ENCODE measurements at places on chromosomes 16 and 17.
A peak's percentile ranks its signal among the peaks of the same experiment; 100 is the strongest.

GRCh38 chr17:75124819-75125162, 6.8 kb downstream of the NT5C start:
- no peak for DNase-seq

DNA sequence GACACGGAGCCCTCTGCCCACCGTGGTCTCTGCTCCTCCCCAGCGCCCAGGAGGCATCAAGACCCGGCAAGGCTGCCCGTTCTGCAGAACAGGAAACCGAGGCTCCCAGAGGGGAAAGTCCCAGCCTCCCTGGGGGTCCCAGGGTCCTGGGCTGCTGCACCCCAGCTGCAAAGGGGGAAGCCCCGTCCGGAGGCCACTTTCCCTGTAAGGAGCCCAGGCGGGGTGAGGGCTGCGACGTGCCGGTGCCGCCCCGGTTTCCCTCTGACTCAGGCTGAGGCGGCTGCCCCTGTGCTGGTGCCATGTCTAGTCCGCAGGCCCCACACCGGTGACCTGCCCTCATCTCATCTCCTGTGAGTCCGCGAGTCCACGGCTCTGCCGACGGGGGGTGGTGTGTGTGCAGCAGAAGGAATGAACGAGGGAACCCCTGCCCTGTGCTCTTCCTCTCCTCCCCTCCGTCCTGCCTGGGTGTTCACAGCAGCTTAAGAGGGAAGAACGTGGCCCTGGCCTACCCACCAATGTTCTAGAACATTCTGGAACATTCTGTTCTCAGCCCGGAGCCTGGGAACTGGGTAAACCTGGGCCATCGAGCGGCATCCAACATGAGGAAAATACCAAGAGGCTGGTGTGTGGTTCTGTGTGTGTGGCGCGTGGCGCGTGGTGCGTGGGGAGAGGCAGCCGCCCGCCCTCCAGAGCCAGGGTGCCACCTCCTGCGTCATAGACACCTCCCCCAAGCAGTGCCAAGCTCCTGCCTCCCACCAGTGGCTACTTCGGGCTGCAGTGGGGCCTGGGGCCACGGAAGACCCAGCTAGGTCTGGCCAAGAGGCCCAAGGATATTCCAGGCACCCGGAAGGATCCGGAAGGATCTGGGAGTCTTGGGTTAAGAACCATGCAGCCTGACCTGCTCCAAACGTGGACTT, 7.0 kb upstream of the CBFA2T3 start:
- no peak for DNase-seq

DNA sequence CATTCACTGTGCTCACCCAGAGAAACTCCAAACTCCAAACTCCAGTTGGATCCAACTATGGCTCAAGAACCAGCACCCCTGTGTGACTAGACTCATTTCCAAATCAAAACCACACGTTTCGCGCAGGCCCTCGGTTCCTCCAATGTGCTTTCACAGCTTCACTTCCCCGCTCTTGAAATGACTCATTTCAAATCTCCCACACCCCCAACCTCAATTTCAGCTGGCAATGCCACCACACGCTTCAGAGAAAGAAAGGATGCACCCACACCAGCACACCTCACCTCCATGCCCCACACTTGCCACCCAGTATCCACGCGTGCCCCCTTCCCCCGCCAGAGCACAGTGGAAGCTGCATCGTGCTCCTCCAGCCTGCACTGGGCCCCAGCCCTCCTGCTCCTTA, 9.0 kb downstream of the TMEM92 start:
- DNase-seq: no peak

DNA sequence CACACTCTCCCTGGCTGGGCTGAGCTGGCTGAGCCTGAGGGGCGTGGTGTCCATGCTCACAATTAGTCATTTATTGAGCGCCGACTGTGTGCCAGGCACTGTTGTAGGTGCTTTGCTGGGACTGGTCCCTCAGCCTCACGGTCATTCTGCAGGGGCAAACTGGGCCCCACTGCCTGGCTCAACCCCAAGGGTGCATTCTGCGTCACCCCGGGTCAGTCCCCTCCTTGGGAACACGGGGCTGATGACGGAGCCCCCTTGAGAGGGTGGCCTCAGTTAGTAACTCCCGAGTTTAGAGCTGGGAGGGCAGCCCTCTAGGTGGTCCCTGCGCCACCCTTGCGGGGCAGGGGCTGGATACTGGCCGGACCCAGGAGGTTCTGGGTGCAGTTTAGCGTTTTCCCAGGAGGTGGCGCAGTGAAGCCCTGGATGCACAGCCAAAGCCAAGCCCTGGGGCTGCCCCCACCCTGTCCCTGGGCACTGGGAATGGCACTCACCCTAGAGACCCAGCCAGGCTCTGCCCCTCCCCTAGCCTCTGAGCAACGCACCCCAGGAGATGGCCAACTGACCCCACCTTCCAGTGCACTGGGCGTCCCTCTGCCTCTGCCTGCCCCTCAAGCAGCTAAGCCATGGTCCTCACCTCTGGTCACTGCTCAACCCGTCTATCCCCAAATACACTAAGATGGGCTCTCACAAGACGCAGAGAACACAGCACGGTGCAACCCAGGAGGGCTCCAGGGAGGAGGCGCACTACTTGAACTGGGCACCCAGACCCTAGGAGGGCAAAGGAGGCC, 243.2 kb upstream of the GSE1 start:
- DNase-seq: no peak

GRCh38 chr16:1090620-1091587, 5.1 kb downstream of the C1QTNF8 start:
- no peak for DNase-seq

- DNase-seq: no peak
These were observed 15.7 kb downstream of the TMIGD1 start for GRCh38 chr17:30318155-30318554.

DNA sequence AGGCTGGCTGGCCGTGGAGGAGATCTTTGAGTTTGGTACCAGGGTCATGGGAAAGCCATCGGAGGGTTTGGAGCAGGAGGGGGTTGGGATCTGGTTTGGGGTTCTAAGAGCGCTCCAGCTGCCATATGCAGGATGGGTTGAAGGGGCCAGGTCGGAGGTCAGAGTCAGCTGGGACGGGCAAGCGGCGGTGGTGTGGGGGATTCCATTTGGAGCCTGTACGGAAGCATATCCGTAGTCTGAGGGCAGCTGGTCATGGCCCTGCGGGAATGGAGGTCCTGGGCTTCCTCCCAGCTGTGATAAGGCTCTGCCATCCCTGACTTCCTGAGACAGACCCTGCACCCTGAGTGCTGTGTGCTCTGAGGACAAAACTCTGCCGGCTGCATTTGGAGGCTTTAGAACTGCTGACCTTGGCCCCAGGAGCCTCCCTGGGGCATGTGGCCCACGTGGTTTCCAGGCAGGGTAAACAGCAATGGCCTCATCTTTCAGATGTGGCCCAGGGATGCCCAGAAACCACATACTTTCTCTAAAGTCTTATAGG, 46.5 kb downstream of the ATP2C2 start:
- no peak for DNase-seq

DNA sequence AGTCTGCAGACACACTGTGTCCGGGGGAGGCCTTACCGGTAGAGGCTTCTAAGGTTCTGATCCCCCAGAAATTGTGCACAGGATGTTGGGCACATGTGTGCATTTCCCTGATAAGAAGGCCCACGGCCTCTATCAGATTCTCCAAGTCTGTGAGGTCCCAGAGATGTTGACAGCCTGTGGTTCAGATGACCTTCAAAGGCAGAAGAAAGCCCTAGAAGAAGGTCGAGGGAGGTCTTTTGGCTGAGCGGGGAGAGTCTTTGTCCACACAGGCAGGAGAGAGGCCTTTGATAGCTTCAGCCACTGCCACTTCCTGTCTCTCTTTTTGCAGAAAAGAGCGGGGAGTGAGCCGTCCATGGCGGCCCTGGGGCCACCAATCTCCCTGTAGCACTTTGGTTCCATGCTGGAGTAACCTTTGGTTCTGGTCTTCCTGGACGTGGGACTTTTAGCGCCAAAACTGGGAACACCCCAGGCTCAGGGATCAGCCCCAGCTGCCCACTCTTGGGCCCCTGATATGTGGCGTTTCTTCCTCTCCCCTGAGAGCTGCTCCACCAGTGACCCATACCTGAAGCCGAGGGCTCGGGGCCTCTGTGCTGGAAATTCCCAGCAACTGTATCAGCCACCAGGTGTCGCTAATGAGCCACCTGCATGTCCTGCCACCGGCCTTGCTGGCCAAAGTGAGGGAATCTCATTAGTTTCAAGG, 28.1 kb upstream of the LGALS9 start:
- peak; percentile 60 for DNase-seq

- no peak for DNase-seq
These were observed 15.4 kb upstream of the TMEM92 start for GRCh38 chr17:50258647-50259476.

DNA sequence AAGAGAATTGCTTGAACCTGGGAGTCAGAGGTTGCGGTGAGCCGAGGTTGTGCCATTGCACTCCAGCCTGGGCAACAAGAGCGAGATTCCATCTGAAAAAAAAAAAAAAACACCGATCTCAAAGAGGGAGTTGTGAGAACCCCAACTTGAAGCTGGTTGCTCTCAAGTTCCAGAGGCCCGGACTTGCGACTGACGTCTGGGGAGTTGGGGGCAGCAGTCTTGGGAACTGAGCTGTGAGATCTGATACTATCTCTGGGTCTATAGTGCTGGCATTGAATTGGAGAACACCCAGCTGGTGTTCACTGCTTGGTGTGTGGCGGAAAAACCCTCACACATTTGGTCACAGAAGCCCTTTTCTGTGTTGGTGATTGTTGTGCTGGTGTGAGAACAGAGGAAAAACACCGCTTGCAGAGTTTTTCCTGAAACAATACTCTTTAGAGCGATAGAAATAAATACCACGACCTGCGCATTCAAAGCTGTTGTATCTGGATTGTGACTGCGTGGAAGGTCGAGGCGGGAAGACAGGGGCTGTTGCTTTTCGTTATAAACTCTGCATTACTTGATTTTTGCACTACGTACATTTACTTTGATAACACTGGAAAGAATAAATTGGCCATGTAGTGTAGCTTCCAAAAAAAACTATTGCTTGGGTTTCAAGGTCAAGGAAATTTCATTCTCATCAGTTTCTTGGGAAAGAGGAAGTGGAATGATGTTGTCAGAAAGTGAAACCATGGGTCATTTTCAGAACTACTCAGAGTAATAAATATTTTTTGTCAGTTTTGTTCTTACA, 8.8 kb downstream of the SCIMP start:
- no peak for DNase-seq

GRCh38 chr17:45129426-45129939, 2.8 kb downstream of the PLCD3 start:
- no peak for DNase-seq

GRCh38 chr17:36000732-36001109, 632 bp downstream of the CCL15 start:
- no peak for DNase-seq

- no peak for DNase-seq
These were observed 17.2 kb downstream of the NUBP1 start for GRCh38 chr16:10760858-10761257.

DNA sequence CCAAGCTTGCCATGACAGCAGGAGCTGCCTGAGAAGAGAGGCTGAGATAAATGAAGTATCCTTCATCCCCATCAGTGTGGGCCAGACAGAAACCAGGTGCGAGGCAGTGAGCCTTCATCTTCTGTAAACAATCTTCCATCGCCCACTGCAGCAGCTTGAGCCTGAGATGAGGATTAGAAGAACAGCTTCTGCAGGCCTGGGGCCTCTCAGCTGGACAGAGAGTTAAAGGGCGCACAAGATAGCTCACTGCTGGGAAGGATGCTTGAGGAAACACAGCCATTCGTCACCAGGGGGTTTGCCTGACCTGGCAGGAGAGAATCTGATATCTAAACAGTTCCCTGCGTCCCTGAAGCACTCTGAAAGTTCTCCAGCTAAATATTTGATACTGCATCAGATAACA, 27.1 kb downstream of the HOXB1 start:
- DNase-seq: no peak

GRCh38 chr16:77793417-77793816, 5.1 kb downstream of the VAT1L start:
- DNase-seq: no peak

- DNase-seq: no peak
These were observed 732 bp downstream of the TNRC6A start for GRCh38 chr16:24729951-24730815.

DNA sequence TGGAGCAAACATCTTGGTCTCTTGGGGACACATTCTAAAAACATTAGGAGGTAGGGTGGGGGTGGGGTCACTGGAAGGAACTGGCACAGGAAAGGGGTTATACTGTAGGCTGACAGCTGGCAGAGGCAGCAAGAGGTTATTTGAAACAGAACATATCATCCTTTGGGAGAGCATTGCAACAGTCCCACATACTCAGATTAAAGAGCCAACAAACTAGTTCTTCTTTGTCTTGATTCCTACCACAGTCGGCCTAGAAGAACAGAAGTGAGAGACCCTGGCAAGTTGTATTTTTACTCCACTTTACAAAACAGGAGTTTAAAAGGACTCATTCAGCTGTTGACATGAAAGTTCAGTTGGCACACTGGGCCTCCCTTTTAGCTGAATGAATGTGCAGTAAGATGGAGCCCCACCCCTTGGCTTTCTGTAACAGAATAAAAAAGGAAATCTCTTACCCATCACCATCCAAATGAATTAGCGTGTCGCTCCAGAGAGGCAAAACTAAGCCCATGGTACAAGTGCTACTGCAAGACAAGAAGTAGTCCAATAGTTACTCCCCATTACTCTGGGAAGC, 54.6 kb upstream of the CORO6 start:
- DNase-seq: no peak

GRCh38 chr17:63249256-63250004, 196.7 kb downstream of the CYB561 start:
- DNase-seq: no peak

GRCh38 chr16:73054498-73054812, 6.5 kb upstream of the ZFHX3 start:
- no peak for DNase-seq

GRCh38 chr17:63774141-63774968, at the start of gene DDX42:
DDX42 (plus strand) TSS chr17:63774170; CDS start chr17:63787050, 12,880 bp downstream.
- DNase-seq: peak; percentile 58

DNA sequence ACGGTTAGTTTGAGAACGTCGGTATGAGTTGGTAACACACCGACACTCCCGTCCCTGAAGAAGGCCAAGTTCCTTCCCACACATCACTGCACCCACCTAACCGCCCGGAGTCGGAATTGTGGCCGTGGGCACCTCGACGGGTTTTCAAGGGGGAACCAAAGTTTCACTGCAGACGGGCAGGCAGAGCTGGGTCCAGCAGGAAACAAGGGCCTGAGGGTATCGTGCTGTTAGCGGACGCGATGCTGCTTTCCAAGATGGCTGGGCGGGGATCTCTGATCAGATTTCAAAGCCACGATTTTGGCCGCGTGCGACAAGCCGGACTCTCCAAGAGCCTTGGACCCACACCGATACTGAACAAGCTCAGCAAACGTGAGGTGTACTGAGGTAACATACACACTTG, 82.3 kb upstream of the DOC2B start:
- no peak for DNase-seq

DNA sequence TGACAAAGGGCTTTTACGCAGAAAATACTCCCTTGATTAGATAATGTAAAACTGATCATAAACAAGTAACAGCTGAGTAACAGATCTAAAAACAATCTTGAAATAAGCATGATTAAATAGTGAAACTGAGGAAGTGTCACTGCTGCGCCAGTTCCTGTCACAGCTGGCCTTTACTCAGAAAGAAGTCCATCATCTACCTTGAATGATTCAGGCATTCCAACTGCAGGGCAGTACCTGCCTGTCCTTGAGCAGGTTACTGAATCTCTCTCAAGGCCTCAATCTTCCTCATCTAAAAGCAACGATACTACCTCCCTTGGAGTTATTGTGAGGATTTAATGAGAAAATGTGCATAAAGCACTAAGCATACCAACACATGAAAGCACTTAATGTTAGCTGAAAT, 12.7 kb downstream of the PHLPP2 start:
- no peak for DNase-seq

GRCh38 chr16:67407176-67407787, 9.0 kb downstream of the ZDHHC1 start:
- no peak for DNase-seq

All from SW 1271 (cell line).